IMR-90 (cell line): ENCODE measurements at places on chromosomes 1 and 21.

GRCh38 chr1:8856689-8857412 lies 21.6 kb downstream of the ENO1 start:
- DNase-seq, result no peak

- peak; percentile 40 for DNase-seq
Measured at GRCh38 chr1:169586395-169587255, at the start of gene F5. Gene F5, minus strand, starts transcription at chr1:169586481. Its CDS starts 95 bp downstream, at chr1:169586386.

GRCh38 chr1:50427086-50427817 lies 4.0 kb upstream of the DMRTA2 start:
- no peak for DNase-seq

- DNase-seq, result no peak
Measured at GRCh38 chr1:5927506-5928370, 64.5 kb downstream of the NPHP4 start.

- DNase-seq, result no peak
Measured at GRCh38 chr1:20356850-20357459, 66.3 kb downstream of the VWA5B1 start.

DNA sequence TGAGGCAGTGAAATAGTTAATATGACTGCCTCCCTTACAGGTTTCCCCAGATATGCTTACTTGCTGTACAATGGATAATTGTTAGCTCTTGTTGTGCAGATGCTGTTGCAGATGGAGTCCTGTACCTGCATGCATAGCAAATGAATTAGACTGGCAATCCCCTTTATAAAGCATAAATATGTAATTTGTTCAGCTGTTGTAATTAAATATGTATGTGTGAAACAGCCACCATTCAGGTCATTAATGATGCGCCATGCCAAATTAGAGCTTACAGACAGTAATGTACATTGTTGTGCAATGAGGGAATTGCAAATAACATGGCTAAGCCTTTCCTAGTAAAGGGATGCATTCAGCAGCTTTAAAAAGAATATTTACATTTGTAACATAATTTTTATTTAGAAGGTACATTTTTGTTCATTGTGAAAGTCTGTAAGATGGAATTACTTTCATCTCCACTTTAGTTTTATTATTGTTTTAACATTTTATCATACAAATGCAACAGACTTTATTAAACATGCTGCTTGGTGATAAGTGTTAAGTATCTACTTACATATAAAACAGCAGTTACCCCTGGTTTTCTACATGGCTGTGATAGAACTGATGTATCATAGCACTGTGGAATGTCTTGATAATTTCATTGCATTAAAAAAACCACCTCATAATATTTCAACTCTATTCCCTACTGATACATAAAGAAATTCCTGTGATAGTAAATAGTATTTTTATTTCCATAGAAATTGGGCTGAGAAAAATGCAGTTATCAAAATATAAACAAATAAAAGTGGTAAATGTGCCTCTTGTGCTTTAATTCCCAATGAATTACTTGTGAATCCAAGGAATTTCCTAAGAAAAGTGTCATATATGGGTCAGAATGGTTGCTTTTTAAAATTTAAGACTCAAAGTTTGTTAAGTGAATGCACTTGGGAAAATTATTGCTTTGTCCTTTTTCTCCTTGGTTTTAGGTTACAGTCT lies 99.0 kb downstream of the NFIA start:
- no peak for DNase-seq

DNA sequence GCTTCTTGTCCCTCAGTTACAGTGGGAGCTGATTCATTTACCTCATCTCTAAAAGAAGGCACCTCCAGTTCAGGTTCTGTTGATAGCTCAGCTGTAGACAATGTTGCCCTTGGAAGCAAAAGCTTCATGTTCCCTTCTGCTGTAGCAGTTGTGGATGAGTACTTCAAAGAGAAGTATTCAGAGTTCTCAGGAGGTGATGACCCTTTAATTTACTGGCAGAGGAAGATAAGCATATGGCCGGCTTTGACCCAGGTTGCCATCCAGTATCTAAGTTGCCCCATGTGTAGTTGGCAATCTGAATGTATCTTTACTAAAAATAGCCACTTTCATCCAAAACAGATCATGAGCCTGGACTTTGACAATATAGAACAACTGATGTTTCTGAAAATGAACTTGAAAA lies 4.5 kb downstream of the ZBED6 start:
- no peak for DNase-seq

DNA sequence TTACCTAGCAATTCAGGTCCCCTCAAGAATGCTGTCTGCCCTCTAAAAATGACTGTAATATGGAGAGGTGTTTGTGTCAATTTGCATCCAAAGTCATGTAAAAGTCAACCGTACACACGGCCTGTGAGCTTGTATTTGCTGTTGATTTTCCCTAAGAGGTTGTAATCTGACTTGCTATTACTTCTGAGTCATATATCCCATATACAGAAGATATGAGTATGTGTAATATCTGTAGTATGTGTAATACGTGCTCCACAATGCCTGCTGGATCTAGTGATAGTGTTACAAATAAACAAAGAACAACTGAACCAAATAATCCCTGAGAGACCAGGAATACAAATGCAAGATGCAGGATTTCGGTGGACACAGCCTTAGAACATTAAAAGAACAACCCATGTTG lies 1.4 kb upstream of the KCNJ6 start:
- DNase-seq, result peak; percentile 87

- peak; percentile 72 for DNase-seq
Measured at GRCh38 chr1:6343506-6344405, 49.8 kb downstream of the ACOT7 start.

DNA sequence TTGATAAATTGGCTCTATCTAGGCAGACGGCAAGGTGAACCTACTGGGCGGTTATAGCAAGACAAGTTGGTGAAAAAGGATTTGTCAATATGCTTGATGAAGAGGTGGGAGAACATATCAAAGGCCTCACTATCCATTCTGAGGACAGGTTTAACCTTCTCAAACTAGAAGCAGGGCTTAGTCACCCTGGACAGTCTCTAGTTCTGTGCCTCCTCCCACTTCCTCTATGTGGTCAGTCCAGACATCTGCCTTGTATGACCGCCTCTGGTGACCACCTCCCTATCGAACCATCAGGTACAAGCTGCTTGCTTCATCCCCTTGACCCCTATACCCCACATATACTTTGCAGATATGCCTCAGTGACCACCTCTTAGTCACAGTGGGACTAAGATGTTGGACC lies 2.3 kb upstream of the SCYL3 start:
- no peak for DNase-seq

- peak; percentile 82 for DNase-seq
Measured at GRCh38 chr1:8456308-8456912, 138.5 kb downstream of the SLC45A1 start.

GRCh38 chr1:212561501-212561931 lies 47.0 kb upstream of the ATF3 start:
- peak; percentile 76 for DNase-seq

DNA sequence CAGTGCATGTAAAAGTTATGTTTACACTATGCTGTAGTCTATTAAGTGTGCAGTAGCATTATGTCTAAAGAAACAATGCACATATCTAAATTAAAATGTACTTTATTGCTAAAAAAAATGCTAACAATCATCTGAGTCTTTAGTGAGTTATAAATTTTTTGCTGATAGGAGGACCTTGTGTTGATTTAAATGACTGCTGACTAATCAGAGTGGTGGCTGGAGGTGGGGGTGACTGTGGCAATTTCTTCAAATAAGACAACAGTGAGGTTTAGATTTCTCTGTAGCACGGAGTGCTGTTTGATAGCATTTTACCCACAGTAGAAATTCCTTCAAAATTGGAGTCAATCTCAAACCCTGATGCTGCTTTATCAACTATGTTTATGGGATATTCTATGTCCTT lies 37.0 kb downstream of the HS2ST1 start:
- peak; percentile 37 for DNase-seq

- DNase-seq, result peak; percentile 51
Measured at GRCh38 chr1:211198111-211198510, 61.1 kb upstream of the RCOR3 start.

GRCh38 chr1:10338047-10338446 lies 60.8 kb upstream of the PGD start:
- peak; percentile 34 for DNase-seq

- DNase-seq, result peak; percentile 2
Measured at GRCh38 chr1:171292799-171293198, 21.2 kb upstream of the FMO4 start.

DNA sequence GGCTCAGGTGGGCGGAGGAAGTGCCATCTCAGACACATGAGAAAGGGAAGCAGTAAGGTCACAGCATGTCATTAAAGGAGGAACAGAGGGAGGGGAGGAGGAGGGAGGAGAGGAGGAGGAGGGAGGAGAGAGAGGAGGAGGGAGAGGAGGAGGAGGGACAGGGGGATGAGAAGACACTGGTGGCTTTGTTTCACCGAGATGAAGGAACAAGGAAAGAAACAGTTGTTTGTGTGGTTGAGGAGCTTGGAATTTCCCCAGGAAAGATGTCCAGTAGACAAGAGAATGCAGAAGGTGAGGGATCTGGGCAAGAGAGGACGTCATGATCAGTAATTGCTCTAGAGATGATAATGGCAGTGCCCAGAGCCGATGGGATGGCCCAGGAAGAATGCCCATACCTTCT lies 97.7 kb downstream of the AJAP1 start:
- DNase-seq, result no peak

- peak; percentile 24 for DNase-seq
Measured at GRCh38 chr1:219113261-219113660, 60.4 kb upstream of the LYPLAL1 start.

GRCh38 chr1:211932231-211932932 lies 101.8 kb upstream of the LPGAT1 start:
- DNase-seq, result no peak

DNA sequence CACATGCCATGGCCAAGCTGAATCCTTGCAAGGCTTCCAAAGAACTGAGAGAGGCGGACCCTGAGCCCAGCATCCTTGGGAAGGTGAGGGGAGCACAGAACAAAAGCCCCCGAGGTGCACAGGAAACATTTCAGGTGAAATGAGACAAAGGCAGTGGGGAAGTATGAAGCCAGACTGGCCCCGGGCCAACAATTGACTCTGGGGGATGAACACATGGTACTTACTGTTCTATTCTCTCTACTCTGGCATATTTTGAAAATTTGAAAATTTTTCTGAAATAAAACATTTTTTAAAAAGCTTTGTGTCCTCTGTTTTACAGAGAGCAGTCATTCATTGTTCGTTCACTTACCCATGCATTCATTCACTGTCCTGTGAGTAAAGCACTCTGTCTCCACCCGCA lies 77.7 kb downstream of the GRIK3 start:
- DNase-seq, result no peak
